ENCODE measurements at places on chromosomes 7 and 10.

- DNase-seq = no peak
These were observed 161.3 kb downstream of the DYNC1I1 start for GRCh38 chr7:95933618-95934017.

DNA sequence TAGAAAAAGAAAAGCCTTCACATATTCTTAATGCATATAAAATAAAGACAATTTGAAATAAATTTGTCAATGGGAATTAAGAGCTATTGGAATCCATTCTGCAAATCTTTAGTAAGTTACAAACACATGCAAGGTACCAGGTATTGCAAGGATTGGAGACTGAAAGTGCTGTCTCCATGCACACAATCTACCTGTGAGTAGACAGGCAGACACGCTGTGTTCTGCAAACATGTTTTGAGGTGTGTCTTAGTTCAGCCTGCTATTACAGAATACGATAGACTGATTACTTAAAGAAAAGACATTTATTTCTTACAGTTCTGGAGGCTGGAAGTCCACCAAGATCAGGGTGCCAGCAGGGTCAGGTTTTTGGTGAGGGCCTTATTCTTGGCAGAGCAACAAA lies 10.0 kb downstream of the NMT2 start:
- no peak for DNase-seq

DNA sequence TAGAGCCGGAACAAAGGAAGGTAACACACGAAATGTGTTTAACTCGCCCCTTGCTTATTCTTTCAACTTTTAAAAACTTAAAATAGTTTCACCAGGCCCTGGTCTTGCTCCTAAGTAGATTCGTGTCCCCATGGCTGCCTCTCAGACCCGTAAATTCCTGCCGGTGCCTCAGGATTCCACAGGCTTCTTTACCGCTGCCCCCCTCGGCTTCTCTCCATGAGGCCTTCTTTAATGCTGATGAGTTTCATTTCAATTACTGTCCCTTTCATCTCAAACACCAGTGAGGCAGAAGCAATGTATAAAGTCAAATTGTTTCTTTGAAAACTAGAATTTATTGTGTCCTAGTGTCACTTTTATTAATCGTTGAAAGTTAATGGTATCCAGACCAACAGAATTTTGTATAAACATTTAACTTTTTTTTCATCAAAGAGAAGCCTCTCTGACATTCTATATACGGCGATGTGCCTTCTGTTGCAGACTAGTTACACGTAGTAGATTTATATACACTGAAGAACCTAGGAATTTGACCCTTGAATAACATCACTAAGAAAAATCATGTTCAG lies 225.2 kb downstream of the C7orf25 start:
- peak; percentile 95 for DNase-seq

GRCh38 chr7:156655251-156655650 lies 14.7 kb downstream of the RNF32 start:
- no peak for DNase-seq

Measured in GM23338 (cell line).